ENCODE measurements at places on chromosomes 5 and 9. TPM values are rescaled to one million over a fixed set of nuclear protein-coding genes. Genes with fewer than 3 reads are reported as not detected.

GRCh38 chr9:22215521-22215920 lies 206.4 kb upstream of the CDKN2B start:
- DNase-seq: no peak

The RETREG1 gene
- total RNA-seq: 0.70 TPM

The MOB3B gene
- 0.79 TPM for total RNA-seq

DNA sequence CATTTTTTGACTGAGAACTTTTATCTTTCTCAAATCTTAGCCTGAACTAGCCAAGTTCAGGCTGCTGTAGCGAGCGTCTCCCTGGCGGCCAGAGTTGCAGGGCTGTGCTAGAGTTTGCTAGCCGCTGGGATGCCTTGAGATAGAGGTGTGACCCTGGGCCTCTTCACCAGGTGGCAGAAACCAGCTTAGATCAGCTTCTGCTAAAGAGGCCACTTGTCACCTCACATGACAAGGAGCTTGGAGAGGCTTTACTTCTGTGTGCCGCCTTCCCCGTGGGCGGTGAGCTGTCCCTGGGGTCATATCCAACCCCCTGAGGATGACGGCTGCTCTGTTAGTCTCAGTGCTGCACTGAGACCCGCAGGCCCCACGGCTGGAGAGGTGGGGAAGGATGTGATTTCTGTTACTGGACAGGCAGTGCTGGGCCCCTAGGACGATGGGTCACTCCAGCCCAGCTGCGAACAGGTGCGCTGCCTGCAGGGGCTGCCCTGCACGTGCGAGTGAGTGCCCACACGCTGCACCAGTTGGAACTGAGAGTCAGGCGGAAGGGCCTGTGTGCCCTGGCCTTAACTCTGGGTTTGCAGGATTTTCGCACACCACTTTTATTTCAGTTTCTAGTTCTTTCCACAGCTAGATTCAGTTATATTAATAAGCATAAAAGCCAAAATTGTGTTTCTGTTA lies 63.8 kb downstream of the EHMT1 start:
- no peak for DNase-seq

GRCh38 chr5:73007051-73007450 lies 51.2 kb downstream of the FCHO2 start:
- DNase-seq: no peak

The FOXD4L3 gene
- total RNA-seq: not detected

DNA sequence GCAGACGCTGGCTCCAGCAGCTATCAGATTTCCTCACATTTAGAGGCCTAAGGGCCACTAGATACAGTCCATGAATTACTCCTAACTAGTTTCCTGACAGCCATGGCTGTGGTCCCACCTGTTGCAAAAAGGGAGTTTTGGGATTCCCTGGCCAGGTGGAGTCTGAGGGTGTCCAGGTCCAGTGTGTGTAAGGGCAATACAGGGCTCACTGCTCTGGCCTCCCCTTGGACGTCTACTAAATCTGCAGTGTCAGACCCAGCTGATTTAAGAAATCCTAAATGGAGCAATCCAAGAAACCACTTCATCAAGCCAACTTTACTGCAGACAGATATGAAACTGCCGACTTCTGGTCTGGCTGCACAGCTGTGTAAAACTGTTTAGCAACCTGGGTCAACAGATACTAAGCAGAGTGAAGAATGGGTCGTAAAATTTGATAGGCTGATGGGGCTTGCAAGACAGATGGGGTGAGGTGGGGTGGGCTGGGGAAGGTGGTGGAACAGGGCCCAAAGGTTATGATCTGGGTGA lies 116.4 kb downstream of the GADD45G start:
- no peak for DNase-seq

The LOX gene
- 1.0 TPM for total RNA-seq

DNA sequence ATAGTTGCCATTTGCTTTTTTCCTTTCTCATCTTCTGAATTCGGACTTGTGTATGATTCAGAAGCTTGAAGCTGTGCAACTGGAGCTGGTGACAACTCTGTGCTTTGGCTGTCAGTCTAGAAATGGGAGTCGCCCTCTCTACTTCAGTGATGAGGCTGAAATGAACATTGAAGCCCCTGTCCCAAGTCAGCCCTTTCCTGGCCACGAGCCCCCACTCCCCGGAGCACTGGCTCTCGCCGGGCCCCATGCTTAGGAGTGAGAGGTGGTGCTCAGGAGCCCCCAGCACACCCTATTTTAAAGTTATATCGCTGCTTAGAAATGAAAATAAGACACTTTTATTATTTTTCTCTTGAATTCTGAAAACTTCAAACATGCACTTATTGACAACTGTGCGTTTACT lies 66.0 kb downstream of the PSMB7 start:
- DNase-seq: no peak

DNA sequence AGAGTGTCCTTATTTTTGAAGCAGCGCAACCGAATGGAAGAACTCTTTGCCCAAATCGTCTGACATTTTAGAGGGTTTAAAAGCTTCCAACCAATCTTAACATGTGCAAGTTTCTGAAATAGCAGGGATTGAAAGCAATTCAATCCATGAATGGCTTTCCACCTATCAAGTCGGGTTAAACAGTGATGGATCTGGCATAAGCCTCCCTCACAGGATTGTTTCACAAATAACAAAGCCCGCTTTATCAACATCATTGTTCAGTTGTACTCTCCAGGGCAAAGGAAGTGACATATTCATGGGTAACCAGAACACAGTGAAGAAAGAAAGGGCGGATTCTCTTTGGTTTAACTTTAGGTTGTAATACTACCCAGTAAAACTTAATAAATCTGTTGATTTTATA lies 497.3 kb downstream of the MTRR start:
- no peak for DNase-seq

- DNase-seq: no peak
Measured at GRCh38 chr9:21554813-21555212, 72.7 kb upstream of the IFNE start.

DNA sequence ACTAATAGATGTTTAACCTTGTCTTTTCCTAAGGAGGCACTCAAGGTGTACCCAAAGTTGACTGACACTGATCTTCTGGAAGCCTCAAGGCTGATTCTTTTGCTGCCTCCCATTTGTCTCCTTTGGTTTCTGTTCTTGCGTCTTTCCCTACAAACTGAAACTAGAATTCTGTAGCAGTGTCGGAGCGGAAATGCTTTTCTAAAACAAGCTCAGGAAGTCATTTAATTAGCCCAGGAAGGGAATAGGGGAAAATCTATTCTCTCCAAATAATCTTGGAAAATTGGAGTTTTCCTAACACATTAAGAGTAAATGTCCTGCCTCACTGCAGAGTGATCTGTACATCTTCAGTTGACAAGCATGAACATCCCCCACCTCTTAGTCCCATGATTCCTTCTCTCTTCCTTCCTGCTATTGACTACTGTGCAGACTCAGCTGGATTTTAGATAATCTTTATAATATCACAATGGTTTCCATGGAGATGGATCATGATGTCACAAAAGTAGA lies 182.7 kb downstream of the NR3C1 start:
- no peak for DNase-seq

GRCh38 chr5:15510092-15510491 lies 10.1 kb downstream of the FBXL7 start:
- no peak for DNase-seq

The OBP2B gene
- not detected for total RNA-seq

The EGR1 gene
- total RNA-seq: 6.1 TPM

GRCh38 chr9:4875559-4875958 lies 82.8 kb downstream of the RCL1 start:
- DNase-seq: no peak

- DNase-seq: no peak
Measured at GRCh38 chr9:135448663-135449100, 30.9 kb upstream of the PPP1R26 start.

DNA sequence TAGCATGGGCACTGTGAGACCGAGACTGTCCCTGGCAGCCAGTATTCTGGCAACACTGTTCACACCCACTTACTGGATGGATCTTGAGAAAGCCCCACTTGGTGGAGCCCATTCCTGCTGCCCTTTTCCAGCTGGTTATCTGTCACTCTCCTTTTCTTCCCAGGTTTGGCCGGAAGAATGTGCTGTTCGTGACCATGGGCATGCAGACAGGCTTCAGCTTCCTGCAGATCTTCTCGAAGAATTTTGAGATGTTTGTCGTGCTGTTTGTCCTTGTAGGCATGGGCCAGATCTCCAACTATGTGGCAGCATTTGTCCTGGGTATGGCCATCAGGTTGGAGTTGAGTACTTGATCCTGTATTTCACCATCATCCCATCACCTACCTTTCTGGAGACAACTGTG lies 14.5 kb downstream of the SLC22A5 start:
- DNase-seq: no peak

- DNase-seq: no peak
Measured at GRCh38 chr5:179749857-179750508, 17.4 kb downstream of the MAML1 start.

DNA sequence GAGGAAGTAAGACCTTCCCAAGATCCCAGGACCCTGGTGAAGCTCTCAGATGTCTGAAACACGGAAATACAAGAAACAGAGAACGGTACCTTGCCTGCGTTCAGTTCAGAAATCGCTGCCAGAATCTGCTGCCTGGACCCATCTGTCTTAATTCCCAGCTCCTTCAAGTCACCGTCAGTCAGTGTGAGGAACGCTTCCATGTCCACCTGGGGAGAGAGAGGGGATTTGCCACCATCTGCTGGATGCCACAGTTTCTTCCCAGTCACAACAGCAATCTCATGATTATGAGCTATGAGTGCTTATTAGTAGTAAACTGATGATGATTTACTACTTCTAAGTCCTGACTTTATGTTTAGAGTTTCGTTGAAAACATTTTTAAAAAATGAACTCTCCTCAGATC lies 36.7 kb upstream of the GABBR2 start:
- no peak for DNase-seq

- DNase-seq: peak; percentile 89
Measured at GRCh38 chr5:142108432-142109330, at the start of gene NDFIP1. Gene NDFIP1 (plus strand): TSS chr5:142108779. CDS start chr5:142108975, 196 bp downstream.

DNA sequence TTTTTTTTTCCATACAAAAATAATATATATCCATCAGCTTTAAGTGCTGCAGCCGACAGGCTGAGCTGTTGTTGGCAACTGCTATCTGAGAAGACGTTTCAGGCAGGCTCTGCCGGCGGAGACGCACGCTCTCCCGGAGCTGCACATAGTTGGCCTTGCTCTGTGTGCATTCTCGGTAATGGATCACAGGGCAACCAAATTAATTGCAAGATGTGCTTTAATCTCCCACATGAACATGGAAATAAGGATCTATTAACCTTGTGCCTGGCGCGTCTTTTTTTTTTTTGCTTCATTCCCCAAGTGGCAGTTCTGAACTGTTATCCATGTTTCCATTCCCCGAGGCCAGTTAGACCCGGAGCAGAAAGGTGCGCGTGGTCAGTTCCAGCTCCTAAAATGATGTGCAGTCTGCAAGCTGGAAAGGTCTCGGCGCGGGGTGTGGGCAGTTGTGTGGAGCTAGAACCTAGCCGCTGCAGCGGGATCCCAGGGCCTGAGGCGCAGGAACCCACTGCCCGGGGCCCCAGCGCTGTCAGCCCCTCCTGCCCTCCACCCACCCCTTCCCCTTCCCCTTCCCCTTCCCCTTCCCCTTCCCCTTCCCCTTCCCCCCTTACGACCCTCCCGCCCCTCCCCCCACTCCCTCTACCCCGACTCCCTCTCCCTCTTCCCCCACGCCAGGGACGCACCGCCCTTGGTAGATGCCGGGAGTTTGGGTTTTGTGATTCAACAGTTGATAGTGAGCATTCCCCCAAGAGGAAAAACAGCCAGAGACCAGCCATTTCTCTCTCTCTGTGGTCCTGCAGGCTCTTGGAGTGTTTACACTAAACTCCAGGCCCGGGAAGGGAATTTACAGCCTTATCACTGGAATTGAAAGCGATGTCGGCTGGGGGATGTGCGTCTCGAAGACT lies 137.8 kb downstream of the CEP120 start:
- DNase-seq: no peak
